ENCODE measurements at places on chromosomes 16 and 17.

DNA sequence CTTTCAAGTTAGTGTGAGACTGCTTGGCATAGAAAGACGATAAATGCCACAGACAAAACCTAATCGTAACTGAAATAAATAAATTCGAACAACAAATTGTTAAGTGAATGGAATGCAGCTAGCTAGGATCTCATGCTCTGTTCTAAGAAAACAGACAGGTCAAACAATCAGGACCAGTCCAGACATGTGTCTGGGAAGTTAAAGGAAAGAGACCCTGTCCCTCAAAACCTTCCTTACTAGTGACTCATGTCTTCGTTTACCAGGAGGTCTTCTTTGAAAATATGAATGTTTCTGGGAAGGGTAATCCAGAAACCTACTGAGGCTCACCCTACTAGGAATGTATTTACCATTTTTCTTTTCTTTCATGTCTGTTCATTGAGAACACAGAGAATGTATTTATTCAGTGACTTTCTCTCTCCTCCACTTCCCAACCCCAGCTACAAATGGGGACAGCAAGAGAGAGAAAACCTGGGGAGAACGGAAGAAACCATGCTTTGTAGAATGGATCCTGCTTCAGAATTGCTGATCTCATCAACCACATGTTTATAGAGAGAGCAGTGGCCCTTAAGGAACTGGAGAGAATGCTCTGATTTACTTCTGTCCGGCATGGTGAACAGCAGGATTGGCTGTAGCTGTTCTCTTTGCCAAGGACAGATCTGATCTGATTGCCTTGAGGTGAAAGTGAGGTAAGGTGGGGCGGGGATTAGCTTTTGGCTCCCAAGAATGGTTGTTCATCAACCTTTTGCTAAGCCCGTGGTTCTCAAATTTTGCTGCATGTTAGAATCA lies 39.4 kb upstream of the DHX8 start:
- no peak for DNase-seq

DNA sequence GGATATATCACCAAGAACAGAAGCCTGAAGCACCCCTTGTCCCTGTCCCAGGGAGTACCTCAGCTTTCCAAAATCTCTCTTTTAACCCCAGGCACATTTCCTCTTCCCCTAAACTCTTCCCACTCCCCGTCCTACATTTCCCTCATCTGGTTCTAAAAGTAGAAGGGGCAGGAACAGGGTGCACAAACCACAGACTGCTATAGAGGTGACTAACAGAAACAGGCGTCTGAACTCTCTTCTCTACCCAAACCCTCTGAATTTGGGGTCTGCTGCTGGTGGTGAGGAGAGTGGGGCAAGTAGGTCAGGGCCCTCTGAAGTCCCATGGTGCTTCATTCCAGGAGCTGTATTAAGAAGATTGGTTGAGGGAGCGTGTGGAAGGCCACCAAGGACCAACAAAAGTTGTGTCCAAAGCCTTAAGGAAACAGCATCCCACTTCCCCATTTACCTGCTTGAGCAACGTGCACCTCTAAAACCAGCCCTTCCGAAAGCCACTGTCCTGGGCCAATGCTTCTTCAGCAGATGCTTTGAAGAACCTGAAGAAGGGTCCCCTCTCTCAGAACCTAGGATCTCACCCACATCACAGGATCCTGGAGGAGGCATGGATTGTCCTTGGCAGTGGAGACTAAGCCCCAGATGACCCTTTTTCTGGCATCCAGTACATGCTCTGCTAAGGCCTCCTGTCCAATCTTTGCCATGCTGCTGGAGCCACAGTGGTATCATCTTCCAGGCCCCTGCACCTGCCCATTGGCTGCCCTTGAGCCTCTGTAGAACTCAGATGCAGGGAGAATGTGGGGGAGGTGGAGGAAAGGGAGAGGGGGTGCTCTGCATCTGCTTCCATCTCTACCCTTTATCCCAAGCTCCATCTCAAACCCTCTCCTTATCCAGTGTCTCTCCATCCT lies 5.7 kb upstream of the NR1D1 start:
- DNase-seq = no peak

DNA sequence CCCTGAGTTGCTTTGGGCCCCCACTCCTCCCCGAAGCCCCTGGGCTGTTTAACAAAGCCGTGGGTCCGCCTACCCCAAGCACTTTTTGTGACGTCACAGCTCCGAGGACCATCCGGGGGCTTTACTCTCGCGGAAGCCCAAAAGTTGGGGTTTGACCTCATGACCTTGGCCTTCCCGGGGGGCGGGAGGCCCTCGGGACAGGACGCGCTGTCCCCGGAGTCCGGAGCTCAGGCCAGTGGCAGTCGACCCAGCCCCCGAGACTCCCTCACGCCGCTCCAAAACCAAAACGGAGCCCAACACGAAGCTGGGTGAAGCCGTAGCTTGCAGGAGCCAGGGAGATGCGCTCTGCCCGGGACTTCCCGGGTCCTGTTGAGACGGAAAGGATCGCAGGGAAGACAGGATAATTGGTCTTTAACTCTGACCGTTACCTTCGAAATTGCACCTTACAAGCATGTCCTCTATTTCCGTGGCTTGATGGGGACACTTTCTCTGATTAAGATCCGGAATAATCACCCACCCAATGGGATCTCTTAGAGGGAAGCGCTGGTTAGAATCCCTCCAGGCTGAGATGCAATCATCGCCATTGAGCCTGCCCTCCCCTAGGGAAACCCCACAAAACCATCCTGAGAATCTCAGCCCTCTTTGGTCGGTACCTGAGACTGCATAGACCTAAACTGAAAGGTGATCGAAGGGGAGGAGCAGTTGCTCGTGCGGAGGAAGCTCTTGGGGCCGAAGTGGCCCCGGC lies 4.9 kb upstream of the SOX9 start:
- no peak for DNase-seq

DNA sequence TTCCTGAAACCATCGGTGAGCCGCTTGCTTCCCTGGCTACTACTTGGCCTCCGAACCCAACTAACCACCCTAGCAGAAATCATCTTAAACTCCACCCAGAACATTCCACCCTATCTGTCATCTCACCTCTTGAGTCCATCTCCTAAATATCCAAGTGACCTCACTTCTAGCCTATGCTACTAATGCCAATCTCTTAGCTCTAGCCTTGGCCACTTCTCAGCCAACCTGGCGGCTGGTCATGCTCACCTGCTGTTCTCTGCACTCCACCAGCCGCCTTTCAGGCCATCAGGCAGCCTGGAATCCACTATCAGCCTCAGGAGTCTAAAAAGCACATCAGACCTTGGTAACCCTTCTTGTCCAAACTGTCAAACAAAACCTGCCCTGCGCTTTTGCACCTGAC lies 11.9 kb upstream of the CYTH1 start:
- no peak for DNase-seq

GRCh38 chr17:50237901-50238300 lies 36.4 kb upstream of the TMEM92 start:
- no peak for DNase-seq

Data from stimulated activated CD8-positive, alpha-beta memory T cell treated with anti-CD3 and anti-CD28 coated beads, Interleukin-4, amount 100 ng/mL, for 48 hours (primary cell).